ENCODE measurements at places on chromosomes 1 and 21.

DNA sequence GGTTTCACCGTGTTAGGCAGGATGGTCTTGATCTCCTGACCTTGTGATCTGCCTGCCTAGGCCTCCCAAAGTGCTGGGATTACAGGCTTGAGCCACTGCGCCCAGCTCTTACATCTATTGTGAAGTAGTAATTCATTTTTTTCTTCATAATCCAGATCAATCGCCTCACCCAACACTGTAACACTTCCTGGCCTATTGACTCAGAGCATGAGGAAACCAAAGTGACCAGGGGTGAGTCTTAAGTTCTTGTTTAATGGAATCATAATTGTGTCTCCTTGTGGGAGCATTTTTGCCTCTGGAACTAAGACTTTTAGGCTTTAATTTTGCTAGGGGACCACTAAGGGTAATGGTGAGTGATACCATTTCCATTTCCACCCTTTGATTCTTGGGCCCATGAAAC lies 27.4 kb downstream of the TNFSF18 start:
- no peak for DNase-seq

DNA sequence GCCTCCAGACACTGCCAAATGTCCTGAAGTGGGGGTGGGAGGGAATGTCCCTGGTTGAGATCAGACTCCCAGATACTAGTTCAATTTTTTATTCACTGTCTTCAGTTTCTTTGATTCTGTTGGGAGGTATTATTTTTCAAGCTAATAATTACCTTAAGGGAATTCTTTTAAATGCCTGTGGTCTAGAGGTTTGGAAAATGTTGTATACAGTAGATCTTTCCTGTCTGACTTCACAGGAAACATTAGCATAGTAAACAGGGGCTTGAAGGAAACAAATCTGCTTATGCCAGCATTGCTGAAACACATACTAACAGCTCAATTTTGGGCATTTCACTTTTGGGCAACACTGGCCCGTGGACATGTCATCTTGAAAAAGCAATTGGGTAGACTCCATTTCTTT lies 84.3 kb upstream of the HP1BP3 start:
- no peak for DNase-seq

GRCh38 chr1:94260635-94261387 lies 23.4 kb upstream of the ARHGAP29 start:
- no peak for DNase-seq

GRCh38 chr21:29938776-29939103 lies 1.1 kb downstream of the GRIK1 start:
- DNase-seq = no peak

GRCh38 chr1:19313961-19314882 lies 2.1 kb downstream of the SLC66A1 start:
- no peak for DNase-seq

GRCh38 chr1:36083635-36084496 lies at the start of gene TEKT2:
Gene TEKT2, plus strand, starts transcription at chr1:36084094. Its CDS starts 828 bp downstream, at chr1:36084922.
- DNase-seq = no peak

- DNase-seq = peak; percentile 31
Measured at GRCh38 chr1:230509281-230509977, 83.3 kb upstream of the PGBD5 start.

DNA sequence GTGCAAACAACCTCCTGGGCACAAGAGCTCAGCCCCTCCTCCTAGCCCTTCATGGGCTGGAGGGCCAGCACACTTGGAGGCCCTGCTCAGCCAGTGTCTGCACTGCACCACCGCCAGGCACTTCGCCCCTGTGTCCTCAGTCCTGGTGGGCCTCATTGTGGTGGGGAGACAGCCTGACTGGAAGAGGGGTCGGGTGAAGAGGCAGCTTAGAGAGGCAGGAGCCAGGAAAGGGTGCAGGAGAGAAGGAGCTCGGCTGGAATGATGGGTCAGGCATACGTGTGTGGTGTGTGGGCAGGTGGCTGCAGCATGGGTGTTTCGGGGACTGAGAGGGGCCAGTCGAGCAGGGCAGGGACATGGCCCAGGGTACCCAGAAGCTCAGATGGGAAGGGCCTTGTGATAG lies 4.1 kb downstream of the WNT3A start:
- DNase-seq = no peak

GRCh38 chr1:27380224-27380623 lies 2.9 kb downstream of the CD164L2 start:
- DNase-seq = no peak

DNA sequence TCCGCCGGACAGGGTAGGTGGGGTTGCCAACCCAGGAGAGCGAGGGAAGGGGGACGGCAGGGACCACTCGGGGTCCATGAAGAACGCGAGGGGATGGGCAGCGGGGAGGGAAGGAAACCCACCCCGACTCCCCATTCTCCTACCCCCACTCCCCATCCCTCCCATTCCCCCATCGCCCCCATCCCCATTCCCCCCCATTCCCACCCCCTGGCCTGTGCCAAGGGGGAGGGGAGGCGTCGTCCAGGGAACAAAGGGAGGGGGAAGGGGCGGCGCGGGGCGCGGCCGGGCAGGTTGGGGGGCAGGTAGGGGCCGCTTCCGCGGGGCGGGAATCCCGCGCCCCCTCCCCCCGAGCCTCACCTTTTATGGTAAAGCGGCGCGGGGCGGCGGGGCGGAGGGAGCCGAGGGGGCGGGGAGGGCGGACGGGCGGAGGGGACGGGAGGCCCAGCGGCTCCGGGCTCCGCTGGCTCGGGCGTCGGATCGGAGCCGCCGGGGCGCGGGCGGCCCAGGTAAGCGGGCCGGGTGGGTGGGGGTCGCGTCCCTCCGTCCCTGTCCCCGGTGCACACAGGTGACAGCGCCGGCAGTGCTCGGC lies at the start of gene FBLIM1:
Gene FBLIM1, plus strand, starts transcription at position 453 of the 589 bp plus-strand sequence. CDS start 6,189 bp downstream, outside the sequence.
- DNase-seq = no peak

DNA sequence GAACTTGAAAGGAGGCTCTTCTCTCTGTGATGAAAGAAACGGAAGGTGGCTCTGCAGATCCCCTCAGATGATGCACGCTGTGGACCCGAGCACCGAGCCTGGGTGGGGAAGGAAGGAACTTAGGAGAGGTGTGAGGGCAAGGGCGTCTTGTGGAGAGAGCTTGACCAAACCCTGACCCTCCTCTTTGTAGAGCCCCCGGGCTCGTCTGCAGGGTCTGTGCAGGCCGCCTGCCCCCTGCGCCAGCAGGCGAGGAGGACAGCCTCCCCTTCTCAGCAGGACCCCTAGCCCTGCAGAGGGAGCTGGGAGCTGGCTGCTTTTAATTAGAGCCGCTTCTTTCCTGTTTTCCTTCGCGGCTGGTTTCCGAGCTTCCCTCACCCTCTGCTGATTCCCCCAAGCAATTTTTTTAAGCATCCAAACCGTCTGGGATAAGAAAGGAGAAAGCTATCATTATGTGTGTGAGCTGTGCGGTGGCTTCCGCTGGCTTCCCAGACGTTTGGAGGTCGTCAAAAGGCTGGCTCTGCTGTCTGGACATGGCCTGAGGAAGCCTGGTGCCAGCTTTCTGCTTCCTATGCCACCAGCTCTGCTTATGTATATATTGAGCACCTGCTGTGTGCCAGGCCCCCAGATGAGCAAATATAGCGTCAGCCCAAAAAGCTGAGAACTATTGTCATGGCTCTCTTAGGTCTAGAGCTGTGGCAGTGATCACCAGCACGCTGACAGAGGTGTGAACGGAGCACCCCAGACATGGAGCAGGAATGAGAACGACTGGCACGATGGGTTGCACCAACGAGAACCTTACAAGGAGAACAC lies 160.2 kb upstream of the IRF2BP2 start:
- no peak for DNase-seq

DNA sequence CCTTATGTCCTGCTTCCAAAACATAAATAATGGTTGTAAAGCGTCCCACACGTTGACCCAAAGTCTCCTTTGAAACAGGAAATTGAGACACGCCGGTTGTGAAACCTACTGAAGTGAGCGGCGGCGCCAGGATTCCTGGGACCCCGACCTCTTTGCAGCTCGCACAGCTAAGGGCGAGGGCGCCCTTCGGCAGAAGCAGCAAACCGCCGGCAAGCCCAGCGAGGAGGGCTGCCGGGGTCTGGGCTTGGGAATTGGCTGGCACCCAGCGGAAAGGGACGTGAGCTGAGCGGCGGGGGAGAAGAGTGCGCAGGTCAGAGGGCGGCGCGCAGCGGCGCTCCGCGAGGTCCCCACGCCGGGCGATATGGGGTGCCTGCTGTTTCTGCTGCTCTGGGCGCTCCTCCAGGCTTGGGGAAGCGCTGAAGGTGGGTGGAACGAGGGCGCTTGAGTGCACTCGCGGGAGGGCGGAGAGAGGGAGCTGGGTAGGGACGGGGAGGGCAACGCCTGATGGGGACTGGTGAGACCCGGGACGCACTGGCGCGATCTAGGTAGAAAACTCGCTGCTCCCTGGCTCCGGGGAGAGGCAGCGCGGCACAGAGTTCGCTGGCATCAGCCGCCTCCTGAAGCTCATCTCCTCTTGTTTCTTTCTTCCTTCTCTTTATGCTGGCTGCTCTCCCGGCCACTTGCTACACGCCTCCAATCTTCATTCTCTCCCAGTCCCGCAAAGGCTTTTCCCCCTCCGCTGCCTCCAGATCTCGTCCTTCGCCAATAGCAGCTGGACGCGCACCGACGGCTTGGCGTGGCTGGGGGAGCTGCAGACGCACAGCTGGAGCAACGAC lies at the start of gene CD1D:
Gene CD1D, plus strand, starts transcription at position 155 of the 836 bp plus-strand sequence. Its CDS starts 207 bp downstream, at position 362.
- DNase-seq = no peak

GRCh38 chr21:46021398-46021797 lies 39.8 kb downstream of the COL6A1 start:
- no peak for DNase-seq

- DNase-seq = no peak
Measured at GRCh38 chr21:43903451-43904091, 38.5 kb downstream of the AGPAT3 start.

- no peak for DNase-seq
Measured at GRCh38 chr1:159318784-159319551, 16.8 kb downstream of the FCER1A start.

GRCh38 chr21:33650929-33651509 lies 8.7 kb downstream of the ITSN1 start:
- no peak for DNase-seq

- DNase-seq = no peak
Measured at GRCh38 chr1:4053774-4054173, 153.7 kb upstream of the C1orf174 start.

DNA sequence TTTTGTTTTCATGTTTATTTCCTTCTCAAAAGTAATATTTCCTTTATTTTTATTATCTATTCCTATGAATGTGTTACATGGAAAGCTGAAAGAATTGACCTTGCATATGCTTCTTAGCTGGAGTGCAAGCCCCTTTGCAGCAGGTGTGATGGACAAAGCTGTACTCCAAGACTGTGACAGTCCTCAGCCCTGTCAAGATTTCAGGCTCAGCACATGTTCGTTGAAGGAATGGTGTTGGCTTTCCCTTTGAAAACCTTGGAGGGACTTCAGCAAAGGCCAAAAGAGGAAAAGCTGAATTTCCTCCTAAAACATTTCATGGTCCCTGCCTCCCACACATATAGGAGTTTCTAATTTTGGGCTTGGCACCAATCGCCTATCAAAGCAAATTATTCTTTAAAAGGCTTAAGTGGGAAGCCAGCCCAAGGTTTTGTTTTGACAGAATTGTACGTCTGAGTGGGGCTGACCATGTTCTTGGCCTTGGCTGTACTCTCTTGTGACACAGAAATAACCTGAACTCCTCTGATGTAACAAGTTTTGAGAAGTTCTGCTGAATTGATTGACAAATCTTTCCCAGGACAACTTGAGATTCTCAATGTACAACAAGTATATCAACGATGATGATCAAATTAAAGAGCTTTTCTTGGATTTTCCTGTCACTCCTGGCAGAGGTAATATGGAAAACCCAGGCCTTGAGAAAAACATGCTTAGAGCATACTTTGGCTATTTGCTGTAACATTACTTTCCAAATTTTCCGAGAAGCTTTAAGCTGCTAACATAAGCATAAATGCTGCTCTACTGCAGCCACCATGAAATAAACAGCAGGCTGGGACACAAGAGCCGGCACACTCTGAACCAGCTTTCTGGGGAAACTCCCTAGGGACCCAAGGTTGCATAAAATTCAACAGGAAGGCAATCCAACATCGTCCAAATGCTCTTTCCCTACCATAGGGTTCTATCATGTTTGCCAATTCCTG lies 135.7 kb upstream of the ZNF648 start:
- no peak for DNase-seq

DNA sequence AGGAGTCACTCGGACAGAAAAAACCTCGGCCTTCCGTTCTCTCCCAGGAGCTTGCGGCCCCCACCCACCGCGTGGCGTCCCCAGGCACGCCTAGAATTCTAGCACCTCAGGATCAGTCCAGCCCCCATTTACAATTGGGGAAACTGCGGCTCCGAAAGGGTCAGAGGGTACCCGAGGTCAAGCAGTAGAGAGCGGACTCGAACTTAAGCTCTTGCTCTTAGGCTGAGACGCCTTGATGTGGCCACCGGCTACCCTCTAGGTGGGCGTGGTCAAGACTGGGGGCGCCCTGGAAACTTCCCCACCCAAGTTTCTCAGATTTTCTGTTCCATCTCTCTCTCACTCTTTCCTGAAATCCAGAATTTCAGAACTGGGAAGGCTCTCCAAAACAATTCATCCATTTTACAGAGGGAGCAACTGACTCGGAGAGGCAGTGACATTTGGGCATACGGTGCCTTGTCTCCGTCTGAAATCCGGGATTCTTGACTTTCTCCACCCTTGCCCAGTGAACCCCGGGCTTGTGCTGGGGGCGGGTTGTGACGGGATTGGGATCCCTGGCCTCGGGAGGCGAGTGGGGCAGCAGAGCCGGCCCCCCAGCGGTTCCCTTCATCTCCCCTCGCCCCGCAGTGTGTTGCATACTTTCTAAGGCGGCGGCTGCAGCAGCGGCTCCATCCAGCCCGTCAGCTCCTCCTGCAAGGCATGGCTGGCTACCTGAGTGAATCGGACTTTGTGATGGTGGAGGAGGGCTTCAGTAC lies 777 bp downstream of the AZIN2 start:
- no peak for DNase-seq

DNA sequence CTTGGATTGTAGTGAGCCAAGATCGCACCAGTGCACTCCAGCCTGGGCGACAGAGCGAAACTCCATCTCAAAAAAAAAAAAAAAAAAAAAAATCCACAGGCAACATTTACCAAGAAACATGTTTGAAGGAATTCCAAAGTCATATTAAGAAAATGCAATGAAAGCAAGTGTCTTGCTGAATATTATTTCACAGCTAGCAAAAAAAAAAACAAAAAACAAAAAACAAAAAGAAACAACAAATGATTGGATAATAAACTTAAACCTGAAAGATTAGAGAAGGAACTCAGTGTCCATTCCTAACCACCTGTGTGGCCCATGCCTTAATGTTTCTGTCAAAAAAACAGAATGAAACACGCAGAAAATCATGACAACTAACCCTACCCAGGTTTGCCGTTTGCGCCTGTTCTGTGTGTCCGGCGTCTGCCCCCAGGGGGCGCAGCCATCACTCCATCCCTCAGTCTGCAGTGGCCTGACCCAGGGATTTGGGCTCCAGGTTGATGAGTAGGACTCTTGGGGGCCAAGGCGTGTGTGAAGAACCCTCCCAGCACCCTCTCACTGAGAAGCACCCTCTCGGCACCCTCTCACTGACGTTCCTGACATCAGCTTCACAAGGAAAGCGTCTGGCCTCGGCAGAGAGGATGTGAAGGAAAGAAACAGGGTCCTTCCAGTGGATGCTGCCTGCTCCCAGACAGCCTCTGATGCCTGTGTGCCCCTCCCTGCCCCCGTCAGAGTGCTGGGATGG lies 19.2 kb upstream of the PTTG1IP start:
- no peak for DNase-seq

Data from GM04503 (cell line).